NCI-H524 treated with DMSO at 0.1 percent for 48 hours (cell line): ENCODE measurements at places on chromosomes 3 and 15.

DNA sequence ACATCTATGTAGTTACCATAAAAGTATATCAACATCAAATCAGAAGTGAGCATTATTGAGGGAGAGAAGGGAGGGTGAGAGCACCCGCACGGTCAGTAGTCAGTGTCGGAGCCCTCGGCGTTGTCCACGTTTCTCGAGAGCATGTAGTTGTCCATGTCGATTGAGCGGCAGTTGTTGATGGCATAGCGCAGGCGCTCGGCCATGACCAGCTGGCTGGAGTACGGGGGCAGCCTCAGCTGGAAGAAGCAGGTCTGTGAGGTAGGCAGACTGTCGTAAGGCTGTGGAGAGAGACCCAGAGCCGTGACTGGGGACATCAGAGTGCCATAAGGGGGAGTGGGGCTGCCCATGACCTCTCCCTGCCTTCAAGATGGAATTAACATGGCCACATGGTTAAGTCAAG lies 11.8 kb downstream of the FBXL22 start:
- no peak for DNase-seq

DNA sequence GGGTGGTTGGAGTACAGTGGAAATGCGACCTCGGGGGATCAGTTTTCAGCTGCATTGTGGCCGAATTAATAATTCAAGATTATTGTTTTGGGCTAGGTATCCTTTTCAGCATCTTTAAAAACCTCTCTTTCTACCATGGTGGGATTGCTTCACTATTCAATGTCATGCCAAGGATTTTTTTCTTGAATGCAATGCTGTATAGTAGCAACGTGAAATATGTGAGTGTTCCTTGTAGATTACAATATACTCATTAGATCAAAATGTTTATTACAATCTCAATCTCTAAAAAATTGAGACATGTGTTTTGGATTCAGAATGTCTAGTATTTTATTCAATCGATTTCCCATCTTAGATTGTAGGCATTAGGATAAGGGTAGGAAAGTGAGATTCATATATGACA lies 586.5 kb upstream of the TBL1XR1 start:
- DNase-seq = no peak

DNA sequence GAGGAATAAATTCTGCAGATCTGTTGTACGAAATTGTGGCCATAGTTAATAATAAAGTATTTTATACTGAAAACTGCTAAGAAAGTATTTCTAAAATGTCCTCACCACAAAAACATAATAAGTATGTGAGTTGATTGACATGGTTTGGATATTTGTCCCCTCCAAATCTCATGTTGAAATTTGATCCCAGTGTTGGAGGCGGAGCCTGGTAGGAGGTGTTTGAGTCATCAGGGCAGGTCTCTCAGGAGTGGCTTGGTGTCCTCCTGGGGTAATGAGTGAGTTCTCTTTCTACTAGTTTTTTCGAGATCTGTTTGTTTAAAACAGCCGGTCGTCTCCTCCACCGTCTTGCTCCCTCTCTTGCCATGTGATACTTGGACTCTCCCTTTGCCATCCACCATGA lies 424.1 kb upstream of the KCNMB2 start:
- no peak for DNase-seq

DNA sequence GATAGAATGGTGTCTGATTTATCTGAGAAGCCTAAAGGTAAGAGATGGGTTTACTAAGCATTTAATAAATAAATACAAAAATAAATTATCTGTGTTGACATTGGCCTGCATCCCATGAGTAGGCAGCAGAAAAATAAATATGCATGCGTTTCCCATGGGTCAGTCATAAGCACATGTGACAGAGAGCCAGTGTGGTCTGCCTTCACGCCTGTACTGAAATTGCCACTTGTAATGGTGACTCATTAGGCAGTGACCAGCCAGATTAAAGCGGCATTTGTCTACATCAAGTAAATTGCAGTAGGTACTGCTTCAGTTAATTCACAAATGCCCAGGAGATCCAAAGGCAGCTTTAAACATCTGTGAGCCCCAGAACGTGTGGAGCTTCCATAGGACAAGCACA lies 399.6 kb downstream of the NAALADL2 start:
- no peak for DNase-seq

GRCh38 chr3:41900265-41900664 lies 61.6 kb downstream of the ULK4 start:
- DNase-seq = no peak

DNA sequence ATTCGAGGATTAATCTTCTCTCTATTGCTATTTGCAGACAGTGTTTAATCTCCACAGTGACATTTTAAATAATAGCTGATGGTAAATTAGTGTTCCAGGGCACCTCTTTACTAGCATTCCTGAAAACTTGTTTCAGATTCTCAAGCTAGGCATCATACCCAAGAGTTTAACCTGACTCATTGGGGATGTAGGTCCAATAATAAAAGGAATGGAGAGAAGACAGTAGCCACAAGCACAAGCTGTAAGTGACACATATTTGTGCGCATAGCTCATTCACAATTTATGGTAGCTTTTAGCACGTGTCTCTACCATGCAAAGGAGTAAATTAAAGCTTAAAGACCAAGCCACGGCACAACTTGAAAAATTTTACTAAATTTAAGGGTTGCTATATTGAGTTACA lies 171.3 kb upstream of the FAM3D start:
- DNase-seq = no peak

DNA sequence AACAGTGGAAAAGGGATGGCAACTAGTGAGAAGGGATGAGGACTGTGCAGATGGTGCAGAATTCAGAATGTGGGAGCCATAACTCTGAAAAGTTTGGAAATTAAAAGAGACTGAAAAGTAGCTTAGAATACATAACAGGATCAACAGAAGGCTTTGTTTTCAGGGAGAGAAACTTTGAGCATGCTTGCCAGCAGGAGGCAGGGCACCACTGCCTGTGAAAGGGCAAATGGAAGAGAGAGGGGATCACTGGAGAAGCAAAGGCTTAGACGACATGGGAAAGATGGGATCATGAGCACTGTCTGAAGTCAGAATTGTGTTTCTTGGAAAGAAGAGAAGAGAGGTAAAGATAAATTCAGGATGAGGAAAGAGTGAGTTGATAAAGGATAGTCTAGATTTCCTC lies 99.6 kb downstream of the ABI3BP start:
- DNase-seq = no peak

- no peak for DNase-seq
Observed at GRCh38 chr3:97432914-97433313, 331.6 kb upstream of the ARL6 start.

GRCh38 chr15:49620658-49621368 lies at the start of the genes DTWD1 and FAM227B:
DTWD1 (plus strand) TSS chr15:49621048; CDS start chr15:49625168, 4,120 bp downstream.
FAM227B (minus strand) TSS chr15:49620818; CDS start chr15:49615171, 5,647 bp downstream.
- peak; percentile 96 for DNase-seq

- no peak for DNase-seq
Observed at GRCh38 chr15:75328493-75329314, 7.2 kb upstream of the COMMD4 start.

DNA sequence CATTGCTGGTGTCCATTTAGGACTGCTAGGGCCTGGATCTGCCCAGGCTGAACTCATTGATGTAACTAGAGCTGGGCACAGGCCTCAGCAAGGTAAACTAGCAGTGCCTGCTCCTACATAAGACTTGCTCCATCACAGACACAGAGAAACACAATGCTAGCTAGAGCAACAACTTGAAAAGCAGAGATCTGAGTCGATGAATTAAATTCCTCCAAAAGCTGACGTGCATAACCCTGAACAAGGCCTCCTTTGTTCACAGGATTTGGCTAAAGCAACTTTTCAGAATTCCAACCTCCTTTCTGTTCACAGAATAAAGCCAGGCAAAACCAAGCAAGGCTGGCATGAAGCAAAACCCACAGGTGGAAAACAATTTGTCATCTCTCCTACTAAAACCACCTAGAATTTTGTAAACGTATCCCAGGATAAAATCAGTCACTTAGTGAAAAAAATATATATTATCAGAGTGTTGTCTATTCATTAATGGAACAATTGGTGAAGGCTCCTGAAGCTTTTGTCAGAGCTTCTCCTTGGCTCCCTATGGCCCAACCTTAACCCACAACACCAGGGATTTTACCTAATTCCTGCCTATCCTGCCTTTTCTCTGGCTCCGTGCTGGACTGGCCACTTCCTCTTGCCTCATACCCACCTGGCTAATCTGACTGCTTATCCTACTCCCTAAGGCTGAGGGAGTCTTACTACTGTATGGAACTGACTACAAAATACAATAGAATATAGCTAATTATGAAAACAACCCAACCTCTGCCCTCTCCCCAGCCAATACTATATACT lies 39.9 kb downstream of the PLCH1 start:
- DNase-seq = no peak

GRCh38 chr3:168052515-168052914 lies 43.2 kb downstream of the GOLIM4 start:
- DNase-seq = no peak

GRCh38 chr3:14210290-14210688 lies 31.7 kb downstream of the LSM3 start:
- DNase-seq = no peak

DNA sequence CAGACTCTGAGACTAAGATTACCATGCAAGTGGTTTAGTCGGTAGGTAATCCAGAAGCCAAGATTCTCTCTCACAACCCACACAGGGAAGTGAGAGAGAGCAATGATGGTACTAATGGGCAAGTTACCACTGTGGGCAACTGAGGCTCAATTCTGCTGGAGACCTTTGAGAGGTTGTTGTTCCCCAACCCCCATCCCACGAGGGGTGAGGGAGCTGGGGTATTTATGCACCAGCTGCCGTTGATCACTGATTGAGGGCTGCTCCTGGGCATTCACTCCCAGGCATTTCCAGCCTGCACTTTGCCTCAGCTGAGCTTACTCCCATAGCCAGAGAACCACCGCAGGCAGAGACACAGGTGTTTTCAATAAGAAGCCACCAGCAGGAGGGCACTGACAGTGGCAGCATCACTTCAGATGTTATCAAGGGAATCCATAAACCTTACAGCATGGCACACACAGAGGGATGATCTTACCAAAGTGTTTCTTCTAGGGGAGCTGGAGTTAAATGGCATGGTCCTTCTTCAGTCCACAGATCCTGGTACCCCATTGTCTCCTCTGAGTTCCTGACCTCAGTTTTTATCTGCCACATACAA lies 15.0 kb upstream of the CCDC174 start:
- DNase-seq = no peak

DNA sequence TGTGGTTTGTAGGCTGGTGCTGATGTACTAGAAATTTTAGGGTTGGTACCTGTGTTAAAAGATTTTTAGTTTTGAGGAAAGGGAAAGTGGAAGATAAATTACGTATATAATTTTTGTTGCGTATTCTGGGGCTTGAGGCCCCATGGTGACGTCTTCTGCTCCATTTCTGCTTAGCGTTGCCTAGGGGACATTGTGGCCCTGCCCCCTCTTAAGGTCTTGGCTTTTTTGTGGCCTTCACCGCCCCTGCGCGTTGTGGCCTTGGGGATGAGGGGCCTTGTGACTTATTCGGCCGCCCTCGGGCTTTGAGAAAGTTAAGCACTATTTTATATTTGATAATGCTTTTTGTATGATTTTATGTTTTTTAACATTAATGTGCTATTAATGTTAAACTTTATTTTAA lies 182.0 kb downstream of the KLF13 start:
- DNase-seq = no peak

- no peak for DNase-seq
Observed at GRCh38 chr3:9913601-9914000, 3.3 kb upstream of the IL17RC start.

DNA sequence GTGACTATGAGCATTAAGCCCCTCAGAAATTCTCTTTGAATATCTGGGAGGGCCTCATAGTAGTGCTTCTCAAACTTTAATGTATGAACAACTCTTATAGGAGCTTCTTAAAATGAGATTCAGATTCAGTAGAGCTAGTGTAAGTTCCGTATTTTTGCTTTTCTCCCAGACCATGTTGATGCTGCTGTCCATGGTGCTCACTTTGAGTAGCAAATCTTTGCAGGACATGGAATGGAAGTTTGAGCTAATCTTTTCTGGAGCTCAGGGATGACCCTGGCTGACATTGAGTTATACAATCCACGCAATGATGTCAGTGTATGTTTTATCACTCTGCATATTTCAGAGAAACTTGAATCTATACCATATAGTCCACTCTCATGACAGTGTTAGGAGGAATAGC lies 134.2 kb downstream of the OTOL1 start:
- no peak for DNase-seq

- DNase-seq = no peak
Observed at GRCh38 chr15:89282631-89283030, 38.9 kb downstream of the FANCI start.

GRCh38 chr15:98530570-98530969 lies 117.8 kb upstream of the IGF1R start:
- DNase-seq = no peak

GRCh38 chr3:168121184-168122017 lies 25.7 kb upstream of the GOLIM4 start:
- no peak for DNase-seq

DNA sequence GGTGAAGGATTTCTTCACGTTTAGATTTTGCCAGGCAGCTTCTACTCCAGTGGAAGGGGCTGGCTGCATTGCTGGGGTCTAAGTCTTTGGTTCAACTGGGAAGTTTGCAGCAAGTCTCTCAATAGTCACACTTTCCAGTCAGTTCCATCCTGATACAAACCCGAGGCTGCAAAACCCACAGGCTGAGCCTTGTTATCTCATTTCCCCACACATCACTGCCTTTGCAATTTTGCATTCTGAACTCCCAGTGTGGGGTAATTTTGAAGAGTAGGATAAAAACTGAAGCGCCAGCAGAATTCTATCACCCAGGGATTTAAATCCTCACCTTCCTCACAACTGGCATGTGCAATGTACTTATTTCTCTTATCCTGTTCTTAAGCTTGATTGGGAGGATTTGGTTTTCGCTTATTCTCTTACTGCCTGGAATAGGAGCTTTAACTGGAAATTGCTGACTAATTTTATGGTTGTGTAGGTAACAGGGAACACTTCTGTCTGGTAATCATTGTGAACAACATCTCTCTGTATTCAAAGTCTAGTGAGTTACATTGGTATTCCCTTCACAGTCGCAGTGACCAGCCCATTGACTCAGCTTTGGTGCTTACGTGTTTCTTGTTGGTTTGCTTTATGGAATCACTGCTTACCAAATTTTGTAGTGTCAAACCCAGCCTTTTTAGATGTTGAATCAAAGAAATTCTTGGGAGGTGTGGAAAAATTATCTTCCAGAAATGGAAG lies 142.0 kb upstream of the TOPAZ1 start:
- DNase-seq = no peak

DNA sequence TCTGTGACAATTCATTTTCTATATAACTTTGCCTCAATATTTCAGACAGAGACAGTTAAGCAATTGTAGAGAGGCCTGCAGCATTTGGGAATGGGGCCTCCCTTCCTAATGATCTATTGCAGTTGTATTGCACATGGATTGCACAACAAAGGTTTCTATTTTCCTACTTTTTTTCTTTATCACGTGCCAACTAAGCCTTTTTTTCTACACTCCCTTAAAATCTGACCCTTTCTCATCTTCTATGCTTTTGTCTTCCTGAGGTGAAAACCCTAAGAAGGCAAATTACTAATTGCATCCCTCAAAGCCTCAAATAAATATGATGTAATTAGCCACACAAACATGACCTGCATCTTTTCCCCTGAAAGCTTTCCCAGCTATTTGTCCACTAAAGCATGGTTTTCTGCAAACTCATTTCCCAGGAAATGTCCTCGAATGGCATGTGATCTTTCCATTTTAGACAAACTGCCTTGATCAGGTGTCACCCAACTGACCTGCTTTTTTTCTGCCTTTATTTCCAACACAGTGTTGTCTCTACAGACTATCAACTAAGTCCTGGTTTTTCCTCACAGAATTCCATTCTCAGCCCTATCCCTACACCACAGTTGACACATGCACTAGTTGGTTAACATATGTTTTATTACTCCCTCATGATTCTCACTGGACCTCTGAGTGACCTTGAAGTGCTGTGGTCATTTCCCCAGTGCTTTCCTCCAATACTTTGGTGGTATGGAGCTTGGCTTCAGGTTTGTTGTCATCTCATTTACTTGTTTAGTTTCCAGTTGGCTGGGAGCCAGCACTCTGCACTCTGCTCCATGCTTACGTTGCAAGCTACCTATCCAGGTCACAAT lies 31.9 kb upstream of the TSC22D2 start:
- no peak for DNase-seq
